ENCODE measurements at places on chromosomes 1 and 21. TPM values are rescaled to one million over a fixed set of nuclear protein-coding genes. Genes with fewer than 3 reads are reported as not detected.

DNA sequence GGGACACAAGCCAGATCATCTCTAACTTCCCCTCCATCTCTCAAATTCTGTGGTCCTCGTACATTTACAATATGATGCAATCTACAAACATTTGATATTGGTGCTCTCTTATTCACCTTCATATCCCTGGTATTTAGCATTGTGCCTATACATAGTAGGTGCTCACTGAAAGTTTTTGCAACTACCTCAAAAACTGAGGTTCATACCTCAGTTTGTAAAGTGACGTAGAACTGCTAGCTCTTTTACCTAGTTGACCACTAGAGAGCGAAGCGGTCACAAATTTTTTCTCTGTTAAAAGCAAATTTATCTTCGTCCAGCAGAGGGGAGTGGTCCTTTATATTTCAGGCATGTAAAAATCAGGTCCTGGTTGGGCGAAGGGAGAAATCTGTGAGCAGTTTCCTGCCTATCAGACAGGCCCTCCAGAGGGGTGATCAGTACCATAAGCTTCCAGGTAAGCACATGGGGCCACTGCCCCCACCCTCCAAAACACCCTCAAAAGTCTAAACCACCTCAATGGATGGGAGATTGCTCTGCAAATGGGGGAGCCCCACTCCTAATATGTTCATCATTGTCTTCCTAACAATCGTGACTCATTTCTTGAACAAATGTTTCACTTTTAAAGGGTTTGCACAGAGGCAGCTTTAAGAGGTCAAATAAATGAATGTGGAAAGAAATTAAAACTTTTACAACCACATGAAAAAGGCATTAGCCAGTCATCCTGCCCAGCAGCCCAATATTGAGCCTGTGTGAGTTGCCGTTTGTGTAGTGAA, 10.6 kb upstream of the HLCS start:
- no peak for DNase-seq

GRCh38 chr1:43509007-43509739, 21.5 kb upstream of the PTPRF start:
- DNase-seq = no peak

DNA sequence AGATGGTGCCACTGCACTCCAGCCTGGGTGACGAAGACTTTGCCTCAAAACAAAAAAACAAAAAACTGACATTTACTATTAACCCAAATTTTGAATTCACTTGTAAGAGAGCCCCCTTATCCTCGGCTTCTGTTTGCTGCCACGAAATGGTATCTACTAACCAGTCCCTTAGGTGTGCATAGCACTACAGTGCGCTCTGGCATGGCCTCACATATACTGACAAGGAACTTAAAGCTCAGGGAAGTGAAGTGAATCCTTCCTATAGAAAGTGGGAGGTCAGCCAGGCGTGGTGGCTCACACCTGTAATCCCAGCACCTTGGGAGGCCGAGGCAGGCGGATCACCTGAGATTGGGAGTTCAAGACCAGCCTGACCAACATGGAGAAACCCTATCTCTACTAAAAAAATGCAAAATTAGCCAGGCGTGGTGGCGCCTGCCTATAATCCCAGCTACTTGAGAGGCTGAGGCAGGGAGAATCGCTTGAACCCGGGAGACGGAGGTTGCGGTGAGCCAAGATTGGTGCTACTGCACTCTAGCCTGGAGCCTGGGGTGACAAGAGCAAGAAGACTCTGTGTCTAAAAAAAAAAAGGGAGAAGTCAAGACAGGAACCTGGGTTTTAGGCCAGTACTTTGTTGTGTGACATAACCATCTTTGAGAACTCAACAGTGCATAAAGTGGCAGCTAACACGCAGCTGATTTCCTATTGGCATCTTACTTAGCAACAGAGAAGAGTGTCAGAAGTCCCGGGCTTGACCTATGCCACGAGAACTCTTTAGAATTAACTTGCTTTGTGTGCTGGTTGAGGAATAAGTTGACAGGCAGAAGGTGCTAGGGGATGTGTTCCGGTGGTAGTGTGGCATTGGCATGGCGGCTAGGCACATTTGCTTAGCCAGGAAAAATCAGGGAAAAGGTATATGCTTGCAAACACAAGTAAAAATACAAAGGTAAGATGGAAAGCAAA, 16.8 kb downstream of the ERRFI1 start:
- no peak for DNase-seq

GRCh38 chr1:151920149-151920548, 10.8 kb upstream of the THEM4 start:
- no peak for DNase-seq

DNA sequence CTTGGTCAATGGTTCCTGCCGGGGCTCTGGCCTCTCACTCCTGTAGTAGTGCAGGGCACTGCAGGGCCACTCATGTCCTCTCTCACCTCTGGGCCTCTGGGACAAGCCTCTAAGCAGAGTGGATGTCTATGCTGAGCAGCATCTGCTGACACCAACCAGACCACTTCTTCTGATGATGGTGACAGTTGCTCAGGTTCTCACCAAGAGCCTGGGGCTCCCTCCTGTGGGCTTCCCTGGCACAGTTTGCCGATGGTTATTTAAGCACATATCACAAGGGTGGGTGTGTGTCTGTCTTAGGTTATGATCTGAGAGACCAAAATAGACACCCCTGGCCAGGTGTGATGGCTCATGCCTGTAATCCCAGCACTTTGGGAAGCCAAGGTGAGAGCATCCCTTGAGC, 17.4 kb upstream of the GPR137B start:
- DNase-seq = no peak

- DNase-seq = no peak
These were observed 23.6 kb downstream of the NOS1AP start for GRCh38 chr1:162093095-162093494.

- no peak for DNase-seq
These were observed 46.4 kb upstream of the ADGRL4 start for GRCh38 chr1:79052829-79053449.

The MASP2 gene
- total RNA-seq = not detected

The LIPI gene
- total RNA-seq = not detected

The ODR4 gene
- total RNA-seq = 28.2 TPM

Data from ureter (tissue), 1 donor.